ENCODE measurements at places on chromosomes 7 and 10.

DNA sequence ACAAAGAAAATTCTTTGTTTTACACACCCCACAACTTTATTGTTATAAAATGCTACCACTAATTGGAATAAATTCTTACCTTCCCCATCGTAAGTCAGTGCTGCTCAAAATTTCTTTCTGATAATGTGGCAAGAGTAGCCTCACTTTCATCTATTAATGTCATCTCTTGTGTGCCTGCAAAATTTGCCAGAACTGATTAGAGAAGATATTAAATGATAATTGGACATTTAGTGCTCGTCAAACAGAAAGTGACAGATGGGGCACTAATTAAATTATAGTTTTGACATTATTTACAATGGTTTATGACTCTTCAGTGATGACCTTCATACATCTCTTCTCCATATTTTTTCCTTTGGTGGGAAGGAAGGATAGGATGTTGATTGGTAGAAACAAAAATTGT lies 690.9 kb downstream of the NXPH1 start:
- DNase-seq: no peak

DNA sequence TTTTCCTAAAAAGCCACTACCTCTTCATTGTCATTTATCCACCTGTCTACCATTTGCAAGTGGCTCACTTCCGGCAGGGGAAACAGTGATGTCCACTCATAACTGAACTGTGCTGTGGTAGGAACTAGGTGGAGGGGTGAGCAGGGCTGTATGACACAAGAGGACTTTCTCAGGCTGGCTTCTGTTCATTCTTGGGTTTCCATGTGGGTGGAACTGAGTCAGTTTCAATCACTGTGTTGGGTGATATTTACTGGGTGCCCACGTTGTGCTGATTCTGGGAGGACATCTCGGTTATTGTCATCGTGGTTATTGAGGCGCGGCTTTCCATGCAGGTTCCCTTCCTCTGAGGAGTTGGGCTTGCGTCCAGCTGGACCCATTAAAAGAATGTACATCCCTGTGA lies 38.8 kb downstream of the RAMP3 start:
- no peak for DNase-seq

- peak; percentile 86 for DNase-seq
Observed at GRCh38 chr7:99380823-99381663, 6.5 kb downstream of the ARPC1B start.

DNA sequence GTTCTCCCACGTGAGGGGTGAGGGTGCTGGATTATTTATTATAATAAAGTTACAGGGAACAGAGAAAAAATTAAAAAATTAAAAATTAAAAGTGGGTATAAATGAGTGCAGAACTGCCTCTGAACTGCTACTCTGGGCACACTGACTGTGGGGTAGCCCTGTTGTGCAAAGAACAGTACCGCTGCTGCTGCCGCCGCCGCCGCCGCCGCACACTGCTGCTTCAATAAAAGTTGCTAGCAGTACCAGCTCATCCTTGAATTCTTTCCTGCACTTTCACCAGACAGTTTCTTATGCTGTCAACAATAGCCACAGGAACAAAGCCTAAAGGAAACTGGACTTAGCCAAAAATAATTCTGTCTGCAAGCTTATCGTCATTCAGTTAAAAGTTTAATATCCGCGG lies 72.1 kb downstream of the GCC1 start:
- no peak for DNase-seq

DNA sequence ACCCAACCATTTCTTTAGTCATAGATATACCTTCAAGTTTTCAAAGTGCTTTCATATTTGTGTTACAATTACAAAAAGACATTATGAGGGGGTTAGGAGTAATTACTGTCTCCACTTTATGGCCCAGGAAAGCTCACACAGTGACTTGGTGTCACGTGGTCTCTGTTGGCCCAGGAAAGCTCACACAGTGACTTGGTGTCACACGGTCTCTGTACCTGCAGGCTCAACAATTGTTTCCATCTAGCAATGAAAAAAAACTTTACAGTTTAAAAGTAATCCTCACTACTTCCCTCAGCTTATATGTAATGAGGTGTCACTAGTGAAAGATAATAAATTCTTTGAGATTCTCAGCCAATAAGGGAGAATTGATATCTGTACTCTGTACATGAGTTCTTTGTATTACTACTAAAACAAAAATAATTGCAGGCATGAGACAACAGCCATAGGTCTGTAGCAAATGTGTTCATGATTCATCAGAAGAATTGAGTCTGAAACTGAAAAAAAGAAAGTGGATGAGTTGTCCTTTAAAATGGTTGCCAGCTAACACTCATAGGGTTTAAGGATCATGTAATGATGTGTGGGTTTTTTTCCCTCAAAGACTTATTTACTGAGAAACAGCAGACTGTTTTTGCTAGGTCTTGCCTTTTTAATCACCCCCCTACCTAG lies 10.9 kb downstream of the OGDH start:
- peak; percentile 24 for DNase-seq

DNA sequence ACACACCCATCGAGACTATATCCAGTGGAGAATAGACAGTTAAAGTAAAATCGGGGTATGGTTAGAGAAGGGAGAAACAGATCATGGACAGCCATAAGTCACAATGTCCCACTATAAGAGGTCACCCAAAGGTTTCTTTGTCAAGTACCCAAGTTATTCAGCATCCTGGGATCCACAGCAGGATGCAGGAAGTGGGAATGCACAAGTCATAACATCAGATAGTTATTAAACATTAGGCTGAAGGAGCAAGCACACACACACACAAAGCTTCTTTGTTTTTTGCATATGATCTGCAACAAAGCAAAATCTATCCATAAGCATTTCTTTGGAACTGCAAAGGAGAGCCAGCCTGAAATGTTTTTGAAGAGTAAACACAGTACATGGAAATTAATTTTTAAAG lies 111.6 kb downstream of the NOC3L start:
- no peak for DNase-seq

- DNase-seq: no peak
Observed at GRCh38 chr7:72453471-72453870, 41.3 kb upstream of the CALN1 start.
